Smooth muscle cell of trachea (primary cell): ENCODE measurements at places on chromosomes 4 and X. TPM values are rescaled to one million over a fixed set of nuclear protein-coding genes. Genes with fewer than 3 reads are reported as not detected.

The KLHL4 gene
- total RNA-seq = under 0.01 and 0.58 TPM in 2 replicates

The RTL5 gene
- 2.8 and 6.3 TPM in 2 replicates for total RNA-seq

The OFD1 gene
- 13.2 and 14.5 TPM in 2 replicates for total RNA-seq

The CHM gene
- 22.7 and 31.1 TPM in 2 replicates for total RNA-seq

The FAM9B gene
- not detected in 2 replicates for total RNA-seq

The RNF150 gene
- 0.58 and 0.99 TPM in 2 replicates for total RNA-seq

The MRFAP1L1 gene
- total RNA-seq = 35.7 and 70.0 TPM in 2 replicates

The HSD17B13 gene
- 0.15 and 0.17 TPM in 2 replicates for total RNA-seq
